ENCODE measurements at places on chromosomes 2 and 18.

DNA sequence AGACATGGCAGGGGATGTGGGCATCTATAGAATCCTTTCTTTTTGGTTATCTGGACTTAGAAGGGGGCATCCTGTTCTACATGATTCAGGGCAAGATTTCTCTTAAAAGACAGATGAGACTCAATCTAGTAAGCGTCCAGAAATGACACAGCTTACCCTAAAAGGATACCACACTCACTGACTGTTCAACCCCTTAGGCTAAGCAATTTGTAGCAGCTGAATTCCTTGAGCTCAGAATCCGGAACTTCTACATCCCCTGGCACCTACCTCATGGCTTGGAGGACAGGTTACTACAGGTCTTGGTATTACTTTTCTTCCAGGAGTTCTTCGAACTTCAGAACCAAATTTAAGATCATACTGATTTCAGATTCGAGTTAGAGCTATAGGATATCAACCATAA is 138.4 kb downstream of the LAMA3 start:
- no peak for DNase-seq

DNA sequence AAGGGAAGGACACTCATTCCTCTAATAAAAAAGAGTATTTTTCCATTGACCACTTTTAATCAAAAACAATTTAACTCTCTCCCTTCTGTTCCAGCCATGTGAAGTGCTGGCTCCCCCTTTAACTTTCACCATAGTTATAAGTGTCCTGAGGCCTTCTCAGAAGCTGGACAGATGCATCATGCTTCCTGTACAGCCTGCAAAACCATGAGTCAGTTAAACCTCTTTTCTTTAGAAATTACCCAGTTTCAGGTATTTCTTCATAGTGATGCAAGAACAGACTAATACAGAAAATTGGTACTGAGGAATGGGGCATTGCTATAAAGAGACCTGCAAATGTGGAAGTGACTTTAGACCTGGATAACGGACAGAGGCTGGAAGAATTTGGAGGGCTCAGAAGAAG is 643.6 kb upstream of the DDX18 start:
- DNase-seq: no peak

DNA sequence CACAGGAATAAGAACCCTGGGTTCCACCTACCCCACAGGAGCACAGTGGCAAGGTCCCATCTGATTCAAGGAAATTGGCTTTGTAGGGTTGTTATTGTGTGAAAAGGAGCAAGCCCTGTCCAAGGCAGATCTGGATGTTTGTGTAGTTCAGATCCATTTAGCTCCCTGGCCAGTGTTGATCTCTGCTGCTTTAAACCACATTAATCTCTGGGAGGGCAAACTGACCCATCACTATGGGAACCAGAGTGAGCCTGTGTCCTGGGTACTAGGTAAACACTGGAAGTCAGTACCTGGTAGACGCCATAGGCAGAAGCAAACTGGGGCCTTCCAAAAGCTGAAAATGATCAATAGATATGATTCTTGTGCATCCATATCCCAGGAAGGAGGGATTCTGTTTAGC is 271.5 kb upstream of the EPAS1 start:
- DNase-seq: no peak

- DNase-seq: no peak
Measured at GRCh38 chr18:32919799-32920198, 147.0 kb upstream of the KLHL14 start.

- DNase-seq: no peak
Measured at GRCh38 chr2:188892636-188893035, 81.5 kb upstream of the COL3A1 start.

GRCh38 chr2:15050483-15050882 is 418.0 kb downstream of the LRATD1 start:
- DNase-seq: no peak

GRCh38 chr2:231012463-231012862 is 16.5 kb downstream of the SPATA3 start:
- no peak for DNase-seq

GRCh38 chr2:101185085-101185484 is 33.9 kb upstream of the TBC1D8 start:
- no peak for DNase-seq

GRCh38 chr2:75896779-75897366 is 186.2 kb upstream of the GCFC2 start:
- DNase-seq: no peak

- DNase-seq: no peak
Measured at GRCh38 chr2:102438578-102438977, 15.6 kb downstream of the IL18RAP start.

GRCh38 chr2:37912056-37912455 is 13.0 kb upstream of the RMDN2 start:
- no peak for DNase-seq

Data from AG04449 (cell line).